ENCODE measurements at places on chromosomes 7 and 10. TPM values are rescaled to one million over a fixed set of nuclear protein-coding genes. Genes with fewer than 3 reads are reported as not detected.

GRCh38 chr7:98329100-98329790 is 47.8 kb downstream of the BRI3 start:
- H3K27ac ChIP-seq, result no peak overlapping the region
- H3K27me3 ChIP-seq, result no peaks in the 10 kb centered on the region
- DNase-seq, result no peak
- H3K36me3 ChIP-seq, result peaks cover 13% of the 10 kb centered on the region
- peaks cover 17% of the 10 kb centered on the region for H3K4me1 ChIP-seq
- H3K4me3 ChIP-seq, result no peak overlapping the region

DNA sequence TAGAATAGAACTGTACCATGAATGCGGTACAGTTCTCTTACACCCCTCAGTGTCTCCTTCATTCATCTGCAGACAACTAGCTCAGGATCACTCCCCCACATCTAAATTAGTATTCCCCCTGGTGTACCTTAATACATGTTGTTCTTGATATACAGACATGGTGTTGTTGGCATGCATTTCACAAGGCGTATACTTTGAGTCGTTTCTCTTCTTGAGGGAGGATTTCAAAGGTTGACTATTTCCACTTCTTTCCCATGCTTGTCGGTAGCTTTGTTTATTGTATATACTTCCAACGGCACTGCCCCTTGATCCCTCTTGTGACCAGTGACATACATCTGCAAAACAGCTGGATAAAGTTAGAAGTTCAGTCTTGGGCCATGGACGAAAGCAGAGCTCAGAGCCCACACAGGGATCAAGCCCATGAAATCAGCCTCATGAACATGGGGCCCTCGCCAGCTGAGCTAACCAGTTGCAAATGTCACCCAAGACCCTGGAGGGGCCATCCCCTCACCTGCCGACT is 8.6 kb downstream of the CPA4 start:
- no peaks in the 10 kb centered on the region for H3K27me3 ChIP-seq
- H3K4me3 ChIP-seq, result no peak overlapping the region
- no peaks in the 10 kb centered on the region for H3K4me1 ChIP-seq
- no peak overlapping the region for H3K27ac ChIP-seq
- H3K36me3 ChIP-seq, result no peaks in the 10 kb centered on the region

DNA sequence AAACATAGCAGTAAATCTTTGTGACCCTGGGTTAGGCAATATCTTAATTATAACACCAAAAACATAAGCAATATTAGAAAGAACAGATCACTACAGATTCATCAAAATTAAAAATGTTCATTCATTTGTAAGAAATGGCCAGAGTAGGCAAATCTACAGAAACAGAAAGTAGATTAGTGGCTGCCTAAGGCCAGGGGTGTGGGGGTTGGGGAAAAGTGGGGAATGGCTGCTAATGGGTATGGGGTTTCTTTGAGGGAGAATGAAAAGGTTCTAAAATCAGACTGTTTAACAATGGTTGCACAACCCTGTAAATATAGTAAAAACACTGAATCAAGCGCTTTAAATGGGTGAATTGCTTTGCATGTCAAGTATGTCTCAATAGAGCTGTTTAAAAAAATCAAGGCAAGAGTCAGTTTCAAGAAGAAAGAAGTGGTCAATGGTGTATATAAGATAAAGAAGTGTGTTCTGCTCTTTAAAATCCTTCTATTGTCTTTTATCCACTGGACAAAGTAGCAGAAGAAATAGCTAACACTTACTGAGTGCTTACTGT is 42.6 kb downstream of the CDK6 start:
- DNase-seq, result no peak
- peaks cover 6% of the 10 kb centered on the region for H3K36me3 ChIP-seq
- H3K4me3 ChIP-seq, result no peak overlapping the region
- H3K27me3 ChIP-seq, result no peaks in the 10 kb centered on the region

GRCh38 chr10:5038733-5039132 is 35.1 kb upstream of the AKR1C2 start:
- no peaks in the 10 kb centered on the region for H3K36me3 ChIP-seq
- no peak overlapping the region for H3K27ac ChIP-seq
- H3K4me3 ChIP-seq, result no peak overlapping the region
- peaks cover 23% of the 10 kb centered on the region for H3K4me1 ChIP-seq
- no peaks in the 10 kb centered on the region for H3K27me3 ChIP-seq

GRCh38 chr10:114822444-114823076 is 980 bp downstream of the FHIP2A start:
- peak overlapping the region; percentile 85 for H3K4me3 ChIP-seq
- peaks cover 29% of the 10 kb centered on the region for H3K4me1 ChIP-seq
- DNase-seq, result peak; percentile 61
- H3K36me3 ChIP-seq, result peaks cover 4% of the 10 kb centered on the region
- H3K27ac ChIP-seq, result peak overlapping the region; percentile 97
- H3K27me3 ChIP-seq, result no peaks in the 10 kb centered on the region

DNA sequence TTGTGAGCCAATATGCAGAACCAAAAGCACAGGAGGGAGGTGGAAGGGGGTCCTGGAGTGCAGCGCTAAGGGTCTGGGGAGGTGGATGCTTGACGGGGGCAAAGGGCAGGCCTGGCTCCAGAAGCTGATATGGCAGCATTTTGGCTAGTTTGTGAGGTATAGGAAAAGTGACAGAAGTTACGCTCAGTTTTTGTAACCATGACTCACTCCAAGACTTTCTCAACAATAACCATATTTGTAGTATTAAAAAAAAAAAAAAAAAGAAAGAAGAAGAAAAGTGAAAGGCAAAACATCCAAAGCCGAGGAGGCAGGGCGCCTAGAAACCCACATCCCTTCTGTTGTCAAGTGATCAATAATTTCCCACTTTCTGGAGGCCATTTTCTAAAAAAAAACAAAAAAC is 92.3 kb downstream of the RNF216 start:
- no peaks in the 10 kb centered on the region for H3K27me3 ChIP-seq
- H3K4me3 ChIP-seq, result no peak overlapping the region
- DNase-seq, result peak; percentile 57
- H3K36me3 ChIP-seq, result peaks cover 19% of the 10 kb centered on the region
- peak overlapping the region; percentile 97 for H3K27ac ChIP-seq
- H3K4me1 ChIP-seq, result peaks cover 45% of the 10 kb centered on the region

- no peak overlapping the region for H3K4me3 ChIP-seq
- H3K4me1 ChIP-seq, result no peaks in the 10 kb centered on the region
- peaks cover 3% of the 10 kb centered on the region for H3K36me3 ChIP-seq
- no peak for DNase-seq
- no peaks in the 10 kb centered on the region for H3K27me3 ChIP-seq
Measured at GRCh38 chr10:18418541-18419215, 232.7 kb downstream of the NSUN6 start.

GRCh38 chr7:105345725-105346124 is 43.0 kb downstream of the SRPK2 start:
- H3K36me3 ChIP-seq, result no peaks in the 10 kb centered on the region
- H3K4me3 ChIP-seq, result no peak overlapping the region
- H3K27me3 ChIP-seq, result no peaks in the 10 kb centered on the region
- DNase-seq, result no peak
- H3K4me1 ChIP-seq, result no peaks in the 10 kb centered on the region
- H3K27ac ChIP-seq, result no peak overlapping the region

GRCh38 chr10:72292223-72292691 is 18.5 kb downstream of the DDIT4 start:
- DNase-seq, result peak; percentile 96
- no peaks in the 10 kb centered on the region for H3K27me3 ChIP-seq
- no peak overlapping the region for H3K4me3 ChIP-seq
- peaks cover 18% of the 10 kb centered on the region for H3K4me1 ChIP-seq
- peak overlapping the region; percentile 57 for H3K27ac ChIP-seq

IGFBP3 gene
- 164 TPM for total RNA-seq

CFAP43 gene
- 0.25 TPM for total RNA-seq

Data from MCF 10A (cell line).